ENCODE measurements at places on chromosomes 4 and X.

DNA sequence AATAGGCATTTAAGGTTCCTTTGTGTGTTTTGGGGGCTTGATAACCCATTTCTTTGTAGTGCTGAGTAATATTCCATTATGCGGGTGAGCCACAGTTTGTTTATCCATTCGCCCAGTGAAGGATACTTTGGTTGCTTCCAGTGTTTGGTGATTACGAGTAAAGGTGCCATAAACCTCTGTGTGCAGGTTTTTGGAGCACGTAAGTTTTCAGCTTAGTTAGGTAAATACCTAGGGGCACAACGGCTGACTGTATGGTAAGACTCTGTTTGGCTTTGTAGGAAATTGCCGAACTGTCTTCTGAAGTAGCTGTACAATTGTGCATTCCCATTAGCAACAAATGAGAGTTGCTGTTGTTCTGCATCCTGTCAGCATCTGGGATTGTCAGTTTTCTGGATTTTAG is 3.8 kb upstream of the TBL1X start:
- DNase-seq: no peak

DNA sequence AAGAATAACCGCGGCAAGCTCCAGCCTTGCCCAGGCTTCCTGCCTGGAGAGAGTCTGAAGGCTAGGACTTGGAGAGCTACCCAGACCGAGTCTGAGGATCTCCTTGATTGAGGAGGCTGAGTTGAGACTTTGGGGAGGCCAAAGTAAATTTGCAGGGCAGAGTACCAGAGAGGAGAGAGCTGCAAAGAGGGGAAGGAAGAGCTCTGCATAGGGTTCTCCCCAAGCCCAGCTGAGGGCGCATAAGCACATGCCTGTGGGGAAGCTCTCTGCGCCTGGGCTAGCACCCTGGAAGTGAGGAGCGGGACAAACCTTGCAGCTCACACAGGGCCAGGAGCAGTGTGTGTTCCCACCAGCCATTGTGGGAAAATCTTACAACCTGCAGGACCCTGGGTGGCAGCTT is 56.1 kb downstream of the FAM193A start:
- no peak for DNase-seq

GRCh38 chrX:629230-630006 is 1.2 kb upstream of the SHOX start:
- no peak for DNase-seq

DNA sequence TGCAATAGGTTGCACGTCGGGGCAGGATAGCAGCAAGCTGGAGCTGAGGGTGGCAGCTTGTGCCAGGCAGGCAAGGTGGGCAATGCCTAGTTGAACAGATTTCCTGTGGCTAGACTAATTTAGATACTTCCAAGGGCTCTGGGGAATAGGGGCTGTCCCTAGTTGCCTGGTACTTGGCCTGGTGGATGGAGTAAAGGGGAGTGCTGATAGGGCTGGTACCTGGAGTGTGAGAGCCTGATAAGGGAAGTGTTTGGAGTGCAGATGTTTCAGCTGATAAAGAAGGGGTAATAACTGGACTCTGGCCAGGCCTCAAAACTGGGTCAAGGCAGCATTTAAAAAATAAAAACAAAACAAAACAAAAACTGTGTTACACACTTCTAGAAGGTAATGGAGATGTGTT is 665.5 kb downstream of the CCSER1 start:
- DNase-seq: no peak

DNA sequence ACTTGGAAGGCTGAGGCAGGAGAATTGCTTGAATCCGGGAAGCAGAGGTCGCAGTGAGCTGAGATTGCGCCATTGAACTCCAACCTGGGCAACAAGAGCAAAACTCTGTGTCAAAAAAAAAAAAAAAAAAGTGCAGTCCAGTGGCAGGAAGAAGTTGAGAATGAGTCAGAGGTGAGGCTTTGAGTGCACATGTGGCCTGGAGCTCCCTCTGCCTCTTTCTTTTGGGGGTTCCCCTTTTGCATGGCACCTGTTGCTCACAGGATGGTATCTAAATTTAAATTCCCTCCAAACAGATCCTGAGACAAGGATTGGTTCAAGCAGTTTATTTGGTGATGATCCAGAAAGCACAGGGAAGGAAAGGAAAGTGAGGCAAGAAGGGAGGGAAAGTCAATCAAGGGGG is 151.4 kb upstream of the STX18 start:
- no peak for DNase-seq

DNA sequence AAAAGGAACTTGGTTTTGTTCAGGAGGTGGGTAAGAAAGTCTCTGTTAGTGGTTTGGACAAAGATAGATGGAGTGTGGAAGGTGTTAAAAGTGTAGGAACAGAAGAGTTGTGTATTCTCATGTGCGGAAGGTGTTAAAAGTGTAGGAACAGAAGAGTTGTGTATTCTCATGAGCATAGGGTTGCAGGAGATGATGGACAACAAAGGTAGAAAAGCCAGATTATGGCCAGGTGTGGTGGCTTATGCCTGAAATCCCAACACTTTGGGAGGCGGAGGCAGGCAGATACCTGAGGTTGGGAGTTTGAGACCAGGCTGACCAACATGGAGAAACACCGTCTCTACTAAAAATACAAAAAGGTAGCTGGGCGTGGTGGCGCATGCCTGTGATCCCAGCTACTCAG is 2.5 kb downstream of the RPL34 start:
- DNase-seq: no peak

All from activated CD8-positive, alpha-beta memory T cell treated with anti-CD3 and anti-CD28 coated beads for 1 hour (primary cell).